ENCODE measurements at places on chromosomes 16 and 17.

- no peak for DNase-seq
Measured at GRCh38 chr16:76294396-76295214, 17.4 kb downstream of the CNTNAP4 start.

DNA sequence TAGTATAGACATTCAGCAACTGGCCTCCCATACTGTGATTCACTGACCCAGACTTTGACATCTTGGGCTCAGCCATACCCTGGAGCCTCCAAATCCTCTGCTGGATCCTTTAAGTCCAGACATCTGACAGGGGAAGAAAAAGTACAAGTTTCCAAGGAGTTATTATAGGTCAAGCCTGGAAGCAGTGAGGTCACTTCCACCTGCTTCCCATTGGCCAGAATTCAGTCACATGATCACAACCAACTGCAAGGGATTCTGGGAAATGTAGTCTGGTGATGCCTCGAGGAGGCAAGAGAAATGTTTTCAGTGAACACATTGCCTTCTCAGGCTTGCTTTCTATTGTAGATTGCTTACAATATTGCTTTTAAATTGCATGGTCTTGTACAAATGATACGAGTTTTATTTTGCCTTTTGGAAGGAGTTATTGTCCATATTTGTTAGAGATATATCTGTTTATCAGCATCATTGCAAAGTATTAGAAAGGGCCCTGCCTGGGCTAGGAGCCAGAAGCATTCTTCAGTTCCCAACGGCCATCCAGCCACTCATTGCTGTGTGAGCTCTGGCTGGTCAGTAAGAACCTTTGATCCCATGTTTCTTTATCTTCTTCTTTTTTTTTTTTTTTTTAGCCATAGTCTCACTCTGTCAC lies 696.9 kb downstream of the WWOX start:
- DNase-seq, result no peak

- no peak for DNase-seq
Measured at GRCh38 chr17:27473748-27474609, 17.7 kb downstream of the KSR1 start.

- no peak for DNase-seq
Measured at GRCh38 chr17:78125138-78125913, 3.2 kb downstream of the TMC6 start.

DNA sequence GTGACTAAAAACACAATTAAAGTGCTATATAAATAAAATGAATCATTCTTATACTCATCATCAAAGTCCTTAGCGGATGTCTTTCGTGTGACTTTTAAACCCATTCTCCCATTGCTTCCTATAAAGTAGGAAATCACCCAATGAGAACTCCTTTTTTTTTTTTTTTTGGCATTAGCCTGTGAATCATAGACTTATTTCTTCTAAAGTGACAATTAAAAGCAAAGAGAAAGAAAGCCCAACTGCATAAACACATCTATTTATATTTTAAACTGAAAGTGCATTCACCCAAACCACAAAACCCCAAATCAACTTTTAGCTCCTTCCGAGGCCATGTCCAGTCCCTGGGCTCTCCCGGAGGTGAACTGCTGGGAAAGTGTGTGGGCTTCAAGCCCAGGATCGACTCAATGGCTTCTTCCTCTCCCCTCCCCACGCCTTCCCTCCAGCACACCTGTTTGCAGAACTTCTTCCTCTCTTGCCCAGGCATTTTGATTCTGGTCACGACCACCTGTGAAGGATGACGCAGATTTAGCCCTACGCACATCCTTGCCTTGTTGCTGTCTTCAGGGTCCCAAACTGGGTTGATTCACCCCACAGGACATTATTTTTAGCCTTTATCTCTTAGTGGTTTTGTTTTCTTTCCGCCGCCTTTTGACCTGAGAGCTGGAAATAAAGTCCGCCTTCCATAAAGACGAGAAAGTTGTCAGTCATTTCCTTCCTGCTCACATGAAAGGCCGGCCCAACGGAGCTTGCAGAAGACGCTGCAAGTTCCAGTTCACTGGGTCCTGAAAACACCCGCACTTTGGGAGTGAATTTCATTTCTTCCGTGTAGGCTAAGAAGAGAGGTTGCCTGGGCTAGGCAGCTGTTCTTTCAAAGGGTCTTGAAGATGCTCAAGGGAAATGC lies 166.8 kb downstream of the MAP2K6 start:
- no peak for DNase-seq

GRCh38 chr16:84795329-84796053 lies 24.3 kb upstream of the CRISPLD2 start:
- no peak for DNase-seq

GRCh38 chr17:44887016-44887415 lies 12.2 kb downstream of the EFTUD2 start:
- no peak for DNase-seq

GRCh38 chr16:67163164-67163998 lies 1.2 kb upstream of the HSF4 start:
- DNase-seq, result no peak

GRCh38 chr17:15947271-15947670 lies 2.3 kb downstream of the ADORA2B start:
- no peak for DNase-seq

DNA sequence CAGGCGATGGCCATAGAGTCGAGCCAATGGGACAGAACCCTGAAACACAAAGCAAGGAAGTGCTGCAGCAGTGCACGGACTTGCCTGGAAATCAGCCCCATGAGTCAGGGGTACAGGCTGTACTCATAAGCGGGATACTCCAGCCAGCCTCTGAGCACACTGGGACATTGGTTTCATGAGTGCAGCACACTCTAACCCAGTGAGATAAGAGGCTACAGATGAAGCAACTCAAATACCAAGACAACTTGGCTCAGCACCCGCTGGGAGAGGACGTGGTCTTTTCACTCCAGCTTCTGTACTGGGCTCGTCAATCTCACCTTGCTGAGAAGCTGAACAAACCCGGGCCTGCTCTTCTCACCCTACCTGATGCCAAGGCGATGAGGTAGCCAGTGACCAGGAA lies 98.2 kb downstream of the AXIN2 start:
- no peak for DNase-seq

DNA sequence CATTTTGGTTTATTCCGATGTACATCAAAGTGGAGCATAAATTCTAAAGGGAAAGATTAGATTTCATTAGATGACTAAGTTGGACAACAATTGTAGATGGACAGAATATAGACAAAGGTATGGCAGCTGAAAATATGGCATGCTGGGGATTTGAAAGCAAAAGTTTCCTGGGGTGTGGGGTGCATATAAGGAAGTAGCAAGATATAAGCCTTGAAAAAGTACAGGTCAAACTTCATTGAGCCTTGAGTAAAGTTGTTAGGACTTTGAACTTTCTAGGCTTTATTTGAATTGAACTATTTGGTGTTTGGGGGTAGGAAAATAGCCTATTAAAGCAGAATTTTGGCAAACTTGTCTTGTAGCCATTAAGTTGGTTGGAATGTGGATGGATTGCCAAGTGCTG lies 75.8 kb upstream of the KCNJ16 start:
- no peak for DNase-seq

DNA sequence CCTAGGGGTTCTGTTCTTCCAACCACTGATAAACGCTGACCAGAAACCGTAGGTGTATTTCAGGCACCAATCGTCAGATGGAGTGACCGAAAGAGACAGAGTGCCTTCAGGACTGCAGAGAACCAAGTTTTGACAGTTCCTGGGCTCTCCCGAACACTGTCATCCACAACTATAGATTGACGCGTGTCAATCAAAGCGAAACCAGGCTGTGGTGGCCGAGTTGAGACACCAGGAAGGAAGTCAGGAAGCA lies 11.9 kb upstream of the AURKB start:
- no peak for DNase-seq

- no peak for DNase-seq
Measured at GRCh38 chr16:71288570-71288889, 672 bp downstream of the CMTR2 start.

DNA sequence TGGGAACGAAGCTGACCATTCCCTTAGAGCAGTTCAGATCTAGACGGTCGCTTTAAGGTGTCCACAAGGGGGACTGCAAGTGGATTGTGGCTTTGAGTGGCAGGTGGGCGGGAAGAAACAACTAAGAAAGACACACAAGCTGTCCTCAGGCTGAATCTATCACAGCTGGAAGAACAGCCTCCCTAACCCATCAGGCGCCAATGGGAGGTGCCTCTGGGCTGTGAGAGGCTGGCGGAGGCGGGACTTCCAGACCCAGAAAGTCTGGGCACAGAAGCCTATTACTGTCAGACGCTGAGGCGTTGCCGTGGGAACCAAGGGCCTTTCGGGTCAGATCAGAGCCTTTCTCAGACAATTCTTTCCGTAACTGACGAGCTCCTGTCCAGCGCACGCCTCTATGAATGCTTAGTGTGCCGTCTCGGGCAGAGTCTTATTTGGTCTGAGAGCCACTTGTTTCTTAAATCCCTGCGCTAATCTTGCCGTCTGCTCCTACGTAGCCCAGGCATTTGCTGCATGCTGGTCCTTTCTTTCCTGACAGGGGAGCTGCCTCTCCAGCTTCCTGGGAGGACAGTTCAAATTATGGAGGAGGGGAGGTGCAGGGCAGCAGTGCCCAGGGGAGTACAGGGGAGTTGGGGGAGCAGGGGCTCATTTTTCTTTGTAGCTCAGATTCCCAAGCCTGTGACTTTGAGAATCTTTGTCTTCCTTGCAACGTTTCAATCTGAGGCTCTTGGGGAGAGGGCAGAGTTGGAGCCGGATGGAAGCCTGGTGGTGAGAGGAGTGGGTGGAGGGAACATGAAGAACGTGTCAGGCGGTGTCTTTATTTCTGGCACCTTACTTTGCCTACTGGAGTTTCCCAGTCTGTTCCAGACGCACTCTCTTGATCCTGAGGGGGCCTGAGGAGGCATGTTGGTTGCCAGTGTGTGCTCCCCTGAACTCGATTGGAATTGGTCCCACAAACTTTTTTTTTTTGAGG lies 618.7 kb downstream of the KCNJ18 start:
- DNase-seq, result no peak

DNA sequence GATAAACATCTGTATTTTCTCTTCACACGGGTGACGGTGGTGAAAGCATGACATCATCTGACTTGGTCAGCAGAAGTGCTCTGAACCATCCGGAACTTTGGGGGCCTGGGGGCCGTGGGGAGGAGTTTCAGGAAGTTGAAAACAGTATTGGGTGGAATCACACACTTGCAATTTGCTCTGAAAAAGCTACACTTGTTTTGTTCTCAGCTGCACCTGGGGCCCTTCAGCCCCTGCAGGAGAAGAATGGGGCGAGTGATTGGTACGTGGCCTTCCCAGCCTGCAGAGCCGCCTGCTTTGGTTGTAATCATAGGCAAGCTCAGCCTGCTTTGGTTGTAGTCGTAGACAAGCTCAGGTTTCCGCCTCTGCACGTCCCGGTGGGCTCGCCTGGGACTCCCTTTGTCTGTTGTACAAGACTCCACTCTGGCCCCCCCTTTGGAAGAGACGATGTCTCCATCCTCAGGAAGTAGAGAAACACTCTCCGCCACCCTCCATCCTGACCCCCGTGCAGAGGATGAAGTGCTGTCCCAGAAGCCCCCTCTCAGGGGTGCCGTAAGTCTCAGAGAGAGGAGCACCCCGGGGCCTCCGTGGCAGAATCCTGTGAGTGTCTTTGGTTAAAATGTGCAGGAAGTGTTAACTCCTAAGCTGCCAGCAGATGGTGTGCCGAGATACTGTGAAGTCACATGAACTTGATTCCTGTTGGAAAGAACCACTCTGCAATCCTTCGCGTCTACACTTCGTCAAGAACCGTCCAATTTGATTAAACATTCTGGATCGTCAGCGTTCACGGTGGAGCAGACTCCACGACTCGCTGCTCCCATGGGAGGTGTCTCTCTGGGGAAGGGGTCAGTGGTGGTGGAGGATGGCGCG lies 5.4 kb downstream of the BANP start:
- DNase-seq, result no peak

DNA sequence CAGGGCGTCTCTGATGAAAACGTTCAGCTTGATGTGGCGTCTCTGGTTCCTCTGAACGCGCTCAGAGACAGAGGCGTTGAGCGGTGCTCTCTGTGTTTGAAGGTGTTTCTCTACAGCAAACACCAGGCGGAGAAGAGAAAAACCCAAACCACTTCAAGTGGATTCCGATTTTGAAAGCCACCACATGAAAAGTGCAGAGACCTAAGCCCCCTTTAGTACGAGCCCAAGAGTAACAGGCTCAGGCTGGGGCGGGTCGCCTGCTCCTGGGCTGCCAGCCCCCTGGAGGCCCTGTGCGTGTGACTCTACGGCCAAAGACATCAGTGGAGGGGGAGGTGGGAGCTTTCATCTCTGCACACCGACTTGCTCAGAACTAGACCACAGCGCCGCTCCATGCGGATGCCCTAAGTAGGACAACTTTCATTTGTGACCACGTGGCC lies 328.4 kb downstream of the MAF start:
- no peak for DNase-seq

DNA sequence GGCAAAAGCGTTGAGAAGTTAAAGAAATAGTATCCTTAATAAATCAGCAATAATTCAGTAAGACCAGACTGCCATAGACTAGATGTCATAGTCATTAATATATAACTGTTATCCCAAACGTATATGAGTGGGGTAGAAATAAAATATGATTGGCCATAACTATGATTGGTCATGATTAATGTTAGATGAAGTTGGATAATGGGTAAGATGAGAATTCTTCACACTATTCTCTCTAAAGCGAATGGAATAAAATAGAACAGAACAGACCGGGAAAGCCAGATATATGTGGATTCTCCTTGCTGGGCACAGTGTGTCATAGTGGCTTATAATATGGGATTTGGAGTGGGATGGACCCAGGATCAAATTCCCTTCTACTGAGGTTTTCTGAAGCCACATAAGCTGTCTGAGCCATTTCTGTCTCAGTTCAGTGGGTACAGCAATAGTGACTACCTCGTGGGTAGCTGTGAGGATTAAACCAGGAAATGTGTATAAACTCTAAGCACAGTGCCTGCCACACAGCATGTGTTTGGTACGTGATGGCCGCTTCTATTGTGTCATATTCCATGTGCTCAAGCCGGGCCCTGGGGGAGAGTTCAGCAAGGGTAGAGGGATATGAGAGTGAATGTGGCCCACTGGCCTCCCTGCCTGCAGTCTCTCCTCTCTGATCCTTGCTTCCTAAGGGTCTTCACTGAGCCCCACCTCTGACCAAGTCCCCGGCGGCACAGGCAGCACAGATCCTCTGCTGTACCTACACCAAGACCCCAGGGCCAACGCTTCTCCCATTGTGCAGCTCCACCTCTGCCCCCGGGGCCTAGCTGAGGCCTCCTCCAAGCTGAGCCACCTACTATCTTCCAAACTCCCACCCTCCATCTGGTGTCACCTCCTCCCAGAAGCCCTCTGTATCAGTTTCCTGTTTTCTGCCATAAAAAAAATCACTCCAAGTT lies 3.7 kb downstream of the CETP start:
- DNase-seq, result no peak

DNA sequence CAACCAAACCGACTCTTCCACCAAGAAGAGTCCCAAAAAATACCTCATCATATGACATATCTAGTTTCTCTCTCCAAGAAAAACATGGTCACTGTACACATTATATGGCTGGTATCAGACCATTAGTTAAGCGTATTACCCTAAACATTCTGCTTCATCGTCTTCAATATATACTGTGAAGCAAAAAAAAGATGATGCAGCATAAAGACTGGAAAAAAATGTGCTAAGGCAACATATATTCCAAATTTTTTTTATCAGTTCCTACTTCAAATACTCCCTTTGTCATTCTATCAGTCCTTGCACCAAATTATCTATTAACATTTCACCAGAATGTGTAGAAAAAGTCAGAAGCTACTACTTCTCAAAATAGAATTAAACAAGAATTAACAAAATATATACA lies 42.9 kb downstream of the STX8 start:
- no peak for DNase-seq
